ENCODE measurements at places on chromosomes 16 and 17.

DNA sequence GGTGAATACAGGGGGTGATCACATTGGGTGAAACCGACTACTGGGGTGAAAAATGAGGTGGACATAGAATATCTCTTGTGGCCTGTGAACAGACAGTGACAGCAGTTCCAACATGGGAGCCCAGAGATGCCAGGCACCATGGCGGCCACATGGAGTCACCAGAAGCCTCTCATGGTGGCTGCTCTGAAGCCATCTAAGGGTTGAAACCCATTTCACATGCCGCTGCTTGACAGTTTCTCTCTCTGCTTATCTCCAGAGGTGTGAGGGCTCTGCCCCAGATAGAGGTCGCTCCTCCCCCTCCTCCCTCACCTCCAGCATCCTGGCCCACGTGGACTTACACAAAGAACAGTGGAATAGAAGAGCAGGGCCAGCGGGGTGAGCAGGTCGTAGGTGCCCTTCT lies 37.9 kb upstream of the PIK3R6 start:
- no peak for DNase-seq

DNA sequence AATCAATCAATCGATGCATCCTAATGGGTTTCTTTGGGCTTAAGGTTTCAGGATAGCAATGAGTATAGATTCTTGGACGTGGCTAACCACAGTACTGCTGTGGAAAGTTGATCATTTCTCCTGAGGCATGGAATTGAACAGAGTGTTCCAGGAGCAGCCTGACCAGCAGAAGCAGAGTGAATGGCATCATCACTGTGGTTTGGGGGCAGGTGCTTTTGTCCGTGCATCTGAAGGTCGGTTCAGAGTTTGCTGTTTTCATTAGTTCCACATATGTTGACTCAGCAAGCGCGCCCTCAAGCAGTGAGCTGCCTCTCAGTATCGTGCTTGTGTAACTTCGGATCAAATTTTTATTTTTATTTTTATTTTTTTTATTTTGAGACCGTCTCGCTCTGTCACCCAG lies 24.9 kb downstream of the KIAA0513 start:
- no peak for DNase-seq

DNA sequence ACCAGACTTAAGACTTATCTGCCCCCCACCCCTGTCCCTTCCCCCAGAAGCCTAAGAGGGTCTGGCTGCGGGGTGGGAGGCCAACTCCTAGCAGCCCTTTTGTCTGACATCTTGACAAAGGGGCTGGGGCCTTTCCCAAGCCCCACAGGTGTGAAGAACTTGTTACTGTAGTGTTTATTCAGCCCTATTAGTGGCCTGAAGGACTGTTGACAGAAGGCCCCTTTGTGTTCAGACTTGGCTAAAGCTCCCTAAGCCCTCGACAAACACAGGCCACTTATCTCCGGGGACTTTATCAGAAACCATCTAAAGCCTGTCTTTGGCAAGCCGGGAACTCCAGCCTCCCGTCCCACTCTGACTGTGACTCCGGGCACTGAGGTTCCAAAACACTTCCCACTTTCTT lies 129.8 kb downstream of the NTN1 start:
- no peak for DNase-seq

- DNase-seq = no peak
These were observed 714 bp downstream of the ACSF3 start for GRCh38 chr16:89094252-89094879.

- no peak for DNase-seq
These were observed 20.2 kb downstream of the SEC14L1 start for GRCh38 chr17:77160875-77161530.

DNA sequence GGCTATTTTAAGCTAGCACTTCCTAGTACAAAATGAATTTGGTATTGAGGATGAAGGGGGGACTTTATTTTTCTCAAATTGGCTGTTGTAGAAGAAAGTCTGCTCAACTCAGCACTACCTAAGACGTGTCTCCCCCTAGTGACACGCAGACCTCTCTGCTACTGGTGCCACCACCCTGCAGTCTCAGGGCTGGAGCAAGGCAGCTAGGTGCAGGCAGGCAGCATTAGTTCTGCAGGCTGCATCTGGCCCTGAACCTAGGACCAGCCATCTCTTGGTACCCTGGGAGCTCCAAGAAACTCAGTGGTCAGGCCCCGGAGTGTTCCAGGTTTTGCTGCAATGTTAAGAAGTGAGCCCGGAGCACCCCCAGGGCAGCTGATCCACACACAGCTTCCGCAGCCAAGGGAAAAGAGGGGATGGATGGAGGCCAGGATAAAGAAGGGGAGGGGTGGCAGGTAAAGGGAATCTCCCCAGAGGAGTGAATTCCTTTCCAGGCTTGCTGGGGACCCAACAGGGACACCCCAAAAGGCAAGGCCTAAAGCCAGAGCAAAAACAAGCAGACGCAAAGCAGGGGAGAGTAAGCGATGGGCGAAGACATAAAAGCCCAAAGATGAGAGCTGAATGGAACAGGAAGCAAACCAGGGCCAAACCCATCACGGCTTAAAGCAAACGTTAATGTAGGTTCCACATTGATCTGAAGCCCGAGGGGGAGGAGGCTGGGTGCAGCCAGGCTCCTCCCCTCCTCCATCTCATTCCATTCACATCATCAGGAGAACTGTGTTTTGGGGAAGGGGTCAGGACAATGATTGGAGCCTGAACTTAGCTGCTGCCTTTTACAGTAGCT lies 200.5 kb downstream of the ZFHX3 start:
- no peak for DNase-seq

DNA sequence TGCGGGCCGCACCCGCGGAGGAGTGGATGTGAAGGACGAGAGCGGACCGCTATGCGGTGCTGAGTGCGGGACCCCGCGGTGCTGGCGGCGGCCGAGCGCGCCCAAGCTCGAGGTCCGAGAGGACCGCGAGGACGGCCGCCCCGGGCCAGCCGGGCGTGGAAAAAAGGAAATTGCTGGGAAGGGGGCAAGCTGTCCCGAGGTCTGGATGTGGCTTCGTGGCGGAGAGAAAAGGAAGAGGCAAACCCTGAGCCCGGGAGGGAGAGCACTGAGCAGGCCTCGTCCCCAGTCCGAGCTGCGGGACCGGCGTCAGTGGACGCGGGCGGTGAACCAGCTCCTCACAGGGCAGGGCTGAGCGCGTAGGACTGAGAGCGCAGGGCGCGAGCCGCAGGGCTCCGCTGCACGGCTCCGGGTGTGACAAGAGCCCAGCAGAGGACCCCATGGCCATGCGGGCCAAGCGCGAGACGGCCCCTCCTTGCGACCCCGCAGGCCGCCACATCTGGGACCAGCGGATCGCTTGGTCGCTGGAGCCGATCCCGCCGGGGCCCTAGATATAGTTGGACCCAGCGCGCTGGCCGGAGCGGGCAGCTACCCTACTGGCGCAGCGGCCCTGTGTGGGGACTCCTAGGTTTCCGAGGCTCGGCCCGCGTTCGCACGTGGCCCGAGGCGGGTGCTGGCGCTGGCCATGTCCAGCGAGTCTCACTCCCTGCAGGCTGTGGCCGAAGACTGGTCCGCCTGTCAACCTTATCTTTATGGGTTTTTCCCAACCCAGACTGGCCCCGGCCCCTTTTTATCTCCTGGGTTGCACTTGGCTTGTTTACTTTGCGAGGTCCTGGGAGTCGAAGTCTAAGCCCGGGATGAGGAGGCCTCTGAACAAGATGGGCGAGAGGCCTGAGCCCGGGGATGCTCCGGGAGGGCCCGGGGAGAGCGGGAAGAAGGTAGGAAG lies 2.4 kb downstream of the TBX4 start:
- no peak for DNase-seq

- DNase-seq = no peak
These were observed 56.9 kb upstream of the RBFOX3 start for GRCh38 chr17:79667746-79668145.

- DNase-seq = peak; percentile 55
These were observed at the start of gene FCSK for GRCh38 chr16:70454222-70455034. TSS of gene FCSK (plus strand) at chr16:70454595. CDS start at chr16:70463191, 8,596 bp downstream.

GRCh38 chr16:14007450-14007849 lies 63.7 kb upstream of the MRTFB start:
- no peak for DNase-seq

DNA sequence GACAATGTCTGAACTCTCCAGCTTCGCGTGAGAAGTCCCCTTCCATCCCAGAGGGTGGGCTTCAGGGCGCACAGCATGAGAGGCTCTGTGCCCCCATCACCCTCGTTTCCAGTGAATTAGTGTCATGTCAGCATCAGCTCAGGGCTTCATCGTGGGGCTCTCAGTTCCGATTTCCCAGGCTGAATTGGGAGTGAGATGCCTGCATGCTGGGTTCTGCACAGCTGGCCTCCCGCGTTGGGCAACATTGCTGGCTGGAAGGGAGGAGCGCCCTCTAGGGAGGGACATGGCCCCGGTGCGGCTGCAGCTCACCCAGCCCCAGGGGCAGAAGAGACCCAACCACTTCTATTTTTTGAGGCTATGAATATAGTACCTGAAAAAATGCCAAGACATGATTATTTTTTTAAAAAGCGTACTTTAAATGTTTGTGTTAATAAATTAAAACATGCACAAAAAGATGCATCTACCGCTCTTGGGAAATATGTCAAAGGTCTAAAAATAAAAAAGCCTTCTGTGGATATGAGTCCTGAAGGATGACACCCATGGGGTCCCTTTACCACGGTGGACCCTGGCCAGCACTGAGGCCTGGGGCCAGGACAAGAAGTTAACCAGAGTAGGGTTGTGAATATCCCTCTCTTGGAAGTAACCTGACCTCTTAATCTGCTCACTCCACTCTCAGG lies 10.5 kb upstream of the ITGAD start:
- DNase-seq = peak; percentile 8

- no peak for DNase-seq
These were observed 22.5 kb upstream of the SP6 start for GRCh38 chr17:47873200-47874090.

Data from stimulated activated CD4-positive, alpha-beta T cell treated with anti-CD3 and anti-CD28 coated beads, TNF-alpha, amount 100 ng/mL, for 1 hour (primary cell).